ENCODE measurements at places on chromosomes 5 and 9.

GRCh38 chr5:38591523-38591849, 35.0 kb upstream of the LIFR start:
- DNase-seq, result no peak

DNA sequence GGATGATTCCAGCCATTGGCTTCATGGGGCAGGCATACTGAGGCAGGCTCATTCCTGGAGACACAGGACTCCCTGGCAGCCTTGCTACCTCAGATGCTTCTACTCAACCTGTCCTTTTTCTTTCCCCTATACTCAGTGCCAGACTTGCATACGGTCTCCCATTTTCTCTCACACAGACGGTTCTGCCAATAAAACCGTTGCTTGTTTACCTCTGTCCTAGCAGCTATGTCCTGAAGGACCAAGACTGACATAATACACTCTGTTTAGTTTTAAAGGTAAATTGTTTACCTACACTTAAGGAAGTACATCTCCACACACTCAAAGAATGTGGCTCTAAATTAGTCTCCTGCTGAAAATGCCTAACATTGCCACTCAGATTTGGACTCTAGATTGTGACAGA, 151.0 kb upstream of the RFX3 start:
- no peak for DNase-seq

GRCh38 chr9:138003485-138004190, 126.1 kb downstream of the CACNA1B start:
- no peak for DNase-seq

DNA sequence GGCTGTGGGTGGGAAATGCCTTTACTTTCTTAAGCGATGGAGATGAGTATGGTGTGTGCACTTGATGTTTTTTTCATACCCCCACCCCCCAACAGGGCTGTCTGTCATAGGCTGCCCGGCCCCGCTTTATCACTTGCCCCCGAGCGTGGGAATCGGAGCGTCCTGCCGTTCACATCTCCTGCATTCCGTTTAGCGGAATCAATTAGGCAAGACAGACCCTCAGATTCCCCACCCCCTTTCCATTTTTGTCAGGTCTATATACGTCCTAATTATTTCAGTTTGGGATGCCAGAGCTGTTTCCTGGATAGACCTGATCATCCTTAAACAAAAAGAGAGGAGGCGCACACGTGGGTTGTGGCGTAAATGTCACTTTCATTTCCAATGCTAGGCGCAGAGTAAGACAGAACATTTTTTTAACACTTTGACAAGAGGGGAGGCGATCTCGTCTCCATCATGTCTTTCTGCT, 217.2 kb downstream of the MEF2C start:
- no peak for DNase-seq

DNA sequence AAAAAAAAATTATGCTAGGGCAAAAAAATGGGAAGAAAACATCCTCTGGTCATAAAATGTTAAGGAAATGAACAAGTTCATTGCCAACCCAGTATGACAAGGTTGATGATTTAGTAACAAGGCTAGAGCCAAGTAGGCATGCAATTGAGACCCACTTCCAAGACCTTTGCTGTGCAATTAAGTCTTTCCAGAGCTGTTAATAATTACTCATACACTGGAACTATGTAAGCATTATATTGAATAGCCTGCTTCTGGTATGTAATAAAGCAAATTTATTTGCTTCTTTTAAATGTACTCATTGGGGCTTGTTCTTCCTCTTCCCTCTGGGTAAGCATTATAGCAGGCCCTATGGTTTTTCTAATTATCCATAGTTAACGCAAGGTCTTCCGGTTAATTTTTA, 32.5 kb upstream of the SNAPC3 start:
- DNase-seq, result no peak

Measured in substantia nigra (tissue), 51 donors.